ENCODE measurements at places on chromosomes 4 and X.

- DNase-seq = no peak
Measured at GRCh38 chr4:20944451-20944850, 244.2 kb downstream of the PACRGL start.

GRCh38 chr4:33160126-33160525, 2440.0 kb downstream of the PCDH7 start:
- DNase-seq = no peak

DNA sequence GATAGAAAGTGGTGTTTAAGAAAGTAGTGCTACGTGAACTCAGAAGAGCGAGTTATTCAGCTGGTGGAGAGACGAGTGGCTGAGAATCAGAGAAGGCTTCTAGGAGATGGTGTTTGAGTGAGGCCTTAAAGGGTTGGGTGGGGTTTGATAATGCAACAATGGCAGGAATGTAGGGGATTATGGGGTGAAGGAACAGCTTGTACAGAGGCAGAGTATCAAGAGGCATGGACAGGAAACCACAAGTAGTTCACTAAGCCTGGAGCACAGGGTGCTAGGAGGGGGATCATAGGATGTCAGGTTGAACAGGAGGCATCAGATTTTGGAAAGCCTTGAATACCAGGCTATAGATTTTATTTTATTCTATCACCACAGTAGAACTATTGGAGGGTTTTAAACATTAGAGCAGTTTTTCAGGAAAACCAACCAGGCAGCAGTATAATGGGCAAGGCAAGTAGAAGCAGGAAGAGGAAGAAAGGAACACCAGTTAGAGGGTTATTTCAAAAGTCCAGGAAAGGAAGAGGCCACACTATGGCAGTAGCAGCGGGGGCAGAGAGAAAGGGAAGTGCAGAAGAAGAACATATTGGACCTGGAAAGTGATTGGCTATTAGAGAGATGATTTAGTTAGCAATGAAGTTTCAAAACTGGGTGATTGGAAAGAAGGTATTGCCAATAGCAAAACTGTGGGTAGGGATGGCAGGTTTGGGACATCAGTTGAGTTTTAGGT, 99.2 kb downstream of the DOCK11 start:
- DNase-seq = no peak

GRCh38 chr4:122205687-122206086, 53.6 kb downstream of the BLTP1 start:
- no peak for DNase-seq

DNA sequence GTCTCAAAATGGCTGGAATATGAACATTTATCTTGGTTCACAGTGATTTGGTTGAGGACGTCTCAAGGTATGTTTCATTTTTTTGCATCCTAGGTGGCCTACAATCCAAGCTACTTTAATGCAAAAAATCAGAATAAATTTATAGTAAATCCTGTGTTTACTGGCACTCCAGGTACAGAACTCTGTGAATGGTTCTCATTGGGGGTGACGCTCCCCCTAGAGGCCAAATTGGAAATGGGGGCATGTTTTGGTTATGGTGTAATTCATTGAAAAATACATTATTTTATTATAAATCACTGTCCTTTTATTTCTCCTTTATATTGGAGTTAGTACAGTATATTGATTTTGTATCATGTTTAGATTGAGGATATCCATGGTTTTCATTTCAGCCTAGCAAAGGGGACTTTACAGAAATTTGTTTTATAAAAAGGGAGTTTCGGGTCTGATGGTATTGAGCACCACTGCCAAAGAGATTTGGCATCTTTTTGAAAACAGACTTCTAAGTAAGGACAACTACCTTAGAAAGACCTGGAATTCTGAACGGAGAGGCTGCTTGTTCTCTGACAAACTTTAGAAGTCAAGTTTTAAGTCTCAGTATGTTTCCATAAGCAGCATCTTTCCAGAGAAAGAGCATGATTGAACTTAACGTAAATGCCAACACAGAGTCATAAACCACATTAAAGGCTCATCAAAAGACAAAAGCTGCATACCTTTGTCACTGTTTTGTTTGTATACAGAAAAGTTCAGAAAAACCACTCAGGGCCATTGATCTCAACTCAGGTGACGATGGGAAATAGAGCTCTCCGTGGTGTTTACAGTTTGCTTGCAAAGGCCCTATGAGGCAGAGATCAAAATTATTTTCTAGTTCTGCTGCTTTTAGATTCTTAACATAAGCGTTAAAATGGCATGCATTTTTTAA, 19.4 kb downstream of the MTM1 start:
- no peak for DNase-seq

- no peak for DNase-seq
Measured at GRCh38 chr4:93179044-93179443, 649.5 kb upstream of the ATOH1 start.

DNA sequence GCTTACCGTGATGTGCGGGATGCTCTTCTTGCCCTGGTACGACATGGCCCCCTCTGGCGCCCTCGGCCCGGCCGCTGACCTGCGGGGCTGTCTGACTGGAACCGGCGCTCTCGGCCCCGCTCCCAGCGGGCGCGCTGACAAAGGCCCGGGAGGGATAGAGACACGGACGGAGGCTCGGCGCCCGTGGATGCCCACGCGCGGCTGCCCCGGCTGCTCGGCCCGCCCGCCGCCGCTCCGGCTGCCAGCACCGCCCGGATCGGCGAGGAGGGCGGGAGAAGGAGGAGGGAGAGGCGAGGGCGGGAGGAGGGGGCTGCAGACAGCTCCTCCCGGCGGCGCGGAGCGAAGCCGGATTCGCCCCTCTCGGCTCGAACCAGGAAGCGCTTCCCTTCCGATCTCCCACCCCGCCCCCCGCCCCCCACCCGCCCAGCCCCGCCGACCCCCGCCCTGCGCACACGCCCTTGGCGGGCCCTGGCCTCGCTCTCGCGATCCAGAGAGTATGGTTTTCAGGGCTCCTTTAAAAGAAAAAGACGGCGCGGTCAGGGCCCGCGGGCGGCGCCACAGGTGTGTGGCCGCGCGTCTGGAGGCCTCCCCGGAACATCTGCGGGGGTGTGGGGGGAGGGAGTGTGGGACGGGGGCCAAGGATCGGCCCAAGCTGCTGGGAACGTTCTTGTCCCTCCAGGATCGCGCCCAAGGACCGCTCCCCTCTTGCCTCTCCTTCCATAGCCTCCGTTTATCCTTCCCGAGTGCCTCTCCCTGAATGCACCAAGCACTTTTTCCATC, 4.5 kb downstream of the CRMP1 start:
- no peak for DNase-seq

DNA sequence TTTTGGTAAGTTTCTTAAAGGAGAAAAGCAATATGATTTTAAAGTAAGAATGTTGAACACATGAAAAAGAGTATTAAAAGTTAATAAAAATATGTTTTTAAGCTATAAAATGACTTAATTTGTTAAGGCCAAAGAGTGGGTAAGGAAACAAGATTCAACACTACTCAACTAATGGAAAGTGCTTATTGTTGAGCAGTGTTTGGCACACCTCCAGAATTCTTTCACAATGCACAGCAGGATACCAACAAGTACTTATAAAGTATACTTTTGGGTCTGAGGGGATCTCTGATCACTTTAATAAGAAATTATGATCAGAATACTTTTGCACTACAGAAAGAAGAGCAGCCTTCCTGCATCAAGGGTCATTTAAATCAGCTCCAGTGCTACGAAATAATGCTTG, 5.9 kb downstream of the LAMP2 start:
- no peak for DNase-seq

DNA sequence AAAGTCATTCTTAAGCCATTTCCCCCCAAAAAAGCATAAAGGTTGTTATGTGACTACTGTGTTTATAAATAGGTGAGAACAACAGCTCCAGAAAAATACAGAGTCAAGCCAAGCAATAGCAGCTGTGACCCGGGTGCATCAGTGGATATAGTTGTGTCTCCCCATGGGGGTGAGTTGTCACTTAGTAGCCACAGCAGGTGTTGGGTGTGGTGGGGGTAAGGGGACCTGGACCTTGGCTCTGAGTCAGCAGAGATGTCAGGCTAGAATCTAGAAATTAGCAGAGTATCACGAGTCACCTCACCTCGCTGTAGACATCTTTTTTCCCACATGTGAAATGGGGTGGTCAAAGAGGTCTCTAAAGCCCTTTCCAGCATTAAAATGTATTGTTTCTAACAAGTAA, 42.4 kb downstream of the MOSPD2 start:
- DNase-seq = no peak

GRCh38 chrX:11557120-11557519, 108.6 kb downstream of the ARHGAP6 start:
- no peak for DNase-seq

DNA sequence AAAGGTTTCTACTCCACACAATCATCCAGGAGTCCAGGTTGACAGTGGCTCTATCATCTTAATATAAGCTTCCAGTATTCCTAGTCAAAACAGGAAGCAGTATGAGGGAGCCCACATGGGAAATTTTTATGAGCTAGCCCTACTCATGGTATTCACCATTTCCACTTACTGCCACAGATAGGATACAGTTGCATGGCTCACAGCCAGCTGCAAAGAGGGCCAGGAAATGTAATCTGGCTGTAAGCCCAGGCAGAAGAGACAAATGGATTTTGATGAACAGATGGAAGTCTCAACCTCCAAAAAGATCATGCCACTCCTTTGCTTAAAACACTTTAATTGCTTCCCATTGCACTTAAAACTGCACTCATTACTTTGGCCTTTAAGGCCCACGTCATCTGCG, 150.6 kb downstream of the ADAMTS3 start:
- no peak for DNase-seq

Measured in stimulated activated CD4-positive, alpha-beta T cell treated with anti-CD3 and anti-CD28 coated beads, TNF-alpha, amount 100 ng/mL, for 1 hour (primary cell).